Caco-2 (cell line): ENCODE measurements at places on chromosomes 6 and 20. TPM values are rescaled to one million over a fixed set of nuclear protein-coding genes. Genes with fewer than 3 reads are reported as not detected.

GRCh38 chr6:159168536-159169192 is 536 bp upstream of the FNDC1 start:
- no peak for DNase-seq

GRCh38 chr6:32906539-32906938 is 34.3 kb downstream of the HLA-DMB start:
- DNase-seq, result no peak

Gene HIVEP1
- 22.8 and 24.9 TPM in 2 replicates for total RNA-seq

DNA sequence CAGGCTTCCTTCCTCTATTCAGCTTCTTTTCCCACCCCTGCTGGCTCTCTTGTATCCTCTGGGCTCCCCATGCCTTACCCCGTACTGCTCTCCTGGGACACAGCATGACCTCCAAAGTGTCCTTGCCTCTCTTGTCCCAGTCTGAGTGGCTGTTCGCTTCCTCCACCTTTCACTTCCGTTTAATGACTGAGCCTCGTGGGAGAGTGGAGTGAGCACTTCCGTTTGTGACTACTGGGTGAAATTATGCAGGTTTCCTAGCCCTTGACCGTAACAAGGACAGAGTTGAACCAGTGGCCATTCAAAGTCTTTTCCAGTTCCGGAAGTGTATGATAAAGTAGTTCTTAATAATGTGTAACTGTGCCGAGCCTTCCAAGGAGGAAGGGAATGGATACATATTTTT is 109.2 kb downstream of the ARID1B start:
- DNase-seq, result no peak
